ENCODE measurements at places on chromosomes 6 and 20.
A peak's percentile ranks its signal among the peaks of the same experiment; 100 is the strongest.

DNA sequence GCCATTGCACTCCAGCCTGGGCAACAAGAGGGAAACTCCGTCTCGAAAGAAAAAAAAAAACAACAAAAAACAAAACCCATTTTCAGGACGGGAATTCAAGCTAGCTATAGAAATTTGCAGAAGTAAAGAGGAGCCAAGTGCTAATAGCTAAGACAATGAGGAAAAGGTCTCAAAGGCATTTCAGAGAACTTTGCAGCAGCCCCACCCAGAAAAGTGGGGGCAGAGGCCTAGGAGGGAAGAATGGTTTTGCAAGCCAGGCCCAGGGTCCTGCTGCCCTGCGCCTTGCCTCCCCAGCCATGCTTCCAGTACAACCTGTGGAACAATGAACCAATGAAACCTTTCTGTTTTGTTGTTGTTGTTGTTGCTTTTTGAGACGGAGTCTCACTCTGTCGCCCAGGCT lies 38.3 kb upstream of the SAMHD1 start:
- DNase-seq: peak; percentile 48

GRCh38 chr6:164130585-164130984 lies 716.1 kb downstream of the QKI start:
- no peak for DNase-seq

DNA sequence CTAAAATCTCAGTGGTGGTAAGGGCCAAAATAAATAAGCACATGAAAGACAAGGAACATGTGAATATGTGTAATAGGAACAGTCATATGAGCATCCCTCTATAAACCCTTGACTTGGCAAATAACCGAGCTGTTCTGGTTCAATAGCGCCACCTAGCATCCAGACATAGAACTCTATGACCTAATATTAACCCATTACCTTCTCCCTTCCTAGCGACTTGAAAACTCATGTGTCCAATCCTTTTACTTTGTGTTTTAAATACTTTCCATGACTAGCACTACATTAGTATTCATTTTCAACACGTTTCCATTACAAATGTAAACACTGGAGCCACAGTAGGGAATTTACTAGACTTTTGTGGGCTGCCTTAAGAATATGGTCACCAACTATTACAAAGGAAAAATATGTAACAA lies 279.7 kb downstream of the UST start:
- peak; percentile 86 for DNase-seq

DNA sequence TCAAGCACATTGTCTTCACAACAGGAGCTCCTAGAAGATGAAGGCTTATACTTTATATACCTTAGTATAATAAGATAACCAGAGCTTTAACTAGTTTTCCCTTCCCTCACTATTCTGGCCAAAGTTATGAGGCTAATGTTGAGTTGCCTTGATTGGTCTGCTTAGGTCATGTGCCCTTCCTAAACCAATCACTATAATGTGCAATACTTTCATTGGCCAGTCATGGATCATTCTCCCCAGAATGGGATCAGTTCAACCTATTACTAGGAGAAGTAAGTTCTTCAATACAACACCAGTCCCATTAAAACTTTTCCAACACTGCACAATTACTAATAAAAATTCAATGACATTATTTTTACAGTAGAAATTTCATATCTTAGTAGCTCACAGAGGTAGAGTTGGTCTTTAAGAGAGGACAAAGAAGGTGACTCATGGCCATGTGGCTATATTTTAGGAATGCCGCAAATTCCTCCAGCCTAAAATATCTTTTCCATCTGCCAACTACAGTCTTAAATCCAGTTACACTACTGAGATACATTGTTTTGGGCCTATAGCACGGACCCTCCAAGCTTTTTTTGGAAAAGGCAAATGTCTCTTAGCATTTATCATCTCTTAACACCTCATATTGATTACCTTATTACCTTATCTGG lies 12.5 kb upstream of the POU3F2 start:
- DNase-seq: no peak

DNA sequence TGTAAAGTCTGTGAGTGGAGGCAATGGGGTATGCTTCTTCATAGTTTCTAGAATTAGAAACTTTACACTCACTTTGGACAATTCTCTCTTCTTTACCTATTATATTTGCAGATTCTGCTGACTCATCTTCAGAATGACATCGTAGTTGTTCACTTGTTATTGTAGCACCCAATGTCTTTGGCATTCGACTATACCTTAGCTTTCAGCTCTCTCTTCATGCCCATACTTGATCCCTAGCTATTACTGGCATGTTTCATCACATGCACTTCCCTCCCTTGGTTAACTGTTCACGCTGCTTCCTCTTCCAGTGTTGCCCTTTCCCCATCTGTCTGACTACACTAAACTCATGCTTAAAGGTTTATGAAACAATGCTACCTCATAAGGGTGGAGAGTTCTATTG lies 298.1 kb upstream of the TCF21 start:
- no peak for DNase-seq

- DNase-seq: no peak
These were observed 143.2 kb upstream of the MLN start for GRCh38 chr6:33947047-33947446.

DNA sequence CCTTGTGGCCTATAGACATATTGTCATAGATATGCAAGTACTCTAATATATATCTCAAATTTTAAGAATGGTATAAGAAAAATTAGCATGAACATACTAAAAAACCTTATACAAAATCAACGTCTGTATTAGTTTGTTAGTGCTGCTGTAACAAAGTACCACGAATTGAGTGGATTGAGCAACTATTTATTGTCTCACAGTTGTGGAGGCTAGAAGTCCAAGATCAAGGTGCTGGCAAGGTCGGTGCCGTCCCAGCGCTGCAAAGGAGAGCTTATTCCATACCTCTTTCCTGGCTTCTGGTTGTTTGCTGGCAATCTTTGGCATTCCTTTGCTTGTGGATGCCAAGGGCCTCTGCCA lies 317.6 kb upstream of the FERMT1 start:
- DNase-seq: no peak

DNA sequence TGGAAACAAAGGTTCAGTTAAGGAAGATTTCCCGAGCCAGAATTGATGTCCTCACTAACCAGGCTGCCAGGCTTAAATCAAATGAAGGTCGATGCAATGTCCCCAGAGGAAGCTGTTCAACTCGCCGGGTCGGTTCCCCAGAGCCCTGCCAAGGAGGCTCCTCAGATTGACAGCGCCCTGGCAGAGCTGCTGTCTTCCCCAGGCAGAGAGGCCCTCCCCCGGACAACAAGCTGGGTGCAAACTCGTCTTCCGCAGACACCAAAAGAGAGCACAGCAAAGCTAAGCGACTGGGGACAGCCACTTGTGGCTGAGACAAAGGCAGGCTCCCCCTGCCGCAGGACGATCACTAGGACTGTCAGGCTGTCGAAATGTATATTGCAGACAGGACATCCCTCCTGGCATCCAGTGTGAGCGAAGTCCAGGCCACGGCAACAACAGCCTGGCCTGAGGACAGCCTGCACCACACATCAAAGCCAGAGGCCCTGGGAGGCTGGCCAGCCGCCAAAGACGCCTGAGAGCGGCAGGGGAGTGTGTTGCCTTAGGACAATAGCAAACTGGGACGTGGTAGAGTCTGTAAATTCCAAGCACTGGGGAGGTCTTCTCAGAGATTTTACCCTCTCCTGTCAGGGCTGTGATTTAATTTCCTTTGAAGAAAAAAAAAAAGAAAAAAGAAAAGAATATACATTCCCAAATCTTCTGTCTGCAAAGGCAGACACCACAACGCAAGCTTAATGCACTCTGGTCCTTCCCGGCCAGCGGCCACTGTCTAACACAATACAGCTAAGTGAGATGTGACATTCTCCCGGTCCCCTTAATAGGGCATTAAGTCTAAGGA lies 99.1 kb downstream of the HIVEP2 start:
- peak; percentile 31 for DNase-seq

DNA sequence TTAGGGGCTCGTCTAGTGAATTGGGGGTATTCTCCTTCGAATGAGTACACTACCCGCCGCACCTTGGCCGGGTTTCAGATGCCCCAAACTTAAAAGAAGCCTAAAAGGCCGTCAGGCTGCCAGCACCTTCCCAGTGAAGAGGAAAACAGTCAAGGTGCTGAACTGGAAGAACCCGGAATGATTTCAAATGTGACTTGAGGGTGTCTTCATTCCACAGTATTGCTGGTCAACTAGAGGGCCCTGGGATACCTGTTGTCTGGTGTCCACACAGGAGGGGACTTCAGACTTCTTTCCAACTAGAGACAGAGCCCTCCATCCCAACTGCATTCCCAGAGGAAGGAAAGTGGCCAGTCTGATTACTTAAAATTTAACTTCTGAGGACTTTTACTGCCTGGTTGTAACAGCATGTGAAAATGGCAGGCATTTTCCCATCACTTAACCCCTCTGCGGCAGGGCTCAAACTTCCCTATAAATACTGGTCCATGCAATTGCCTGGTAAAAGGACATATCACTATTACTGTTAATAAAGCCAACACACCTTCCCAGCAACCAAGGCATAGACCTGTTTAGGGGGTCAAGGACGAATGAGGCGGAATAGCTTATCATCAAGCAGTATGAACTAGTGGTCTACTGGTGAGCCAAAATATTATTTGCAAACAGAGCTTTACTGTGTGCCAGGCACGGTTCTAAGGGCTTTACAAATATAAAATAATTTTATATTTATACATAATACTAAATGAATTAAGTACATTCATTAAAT lies 651 bp upstream of the SAMHD1 start:
- no peak for DNase-seq

- DNase-seq: no peak
These were observed 158.7 kb downstream of the UBE3D start for GRCh38 chr6:82906951-82907350.

DNA sequence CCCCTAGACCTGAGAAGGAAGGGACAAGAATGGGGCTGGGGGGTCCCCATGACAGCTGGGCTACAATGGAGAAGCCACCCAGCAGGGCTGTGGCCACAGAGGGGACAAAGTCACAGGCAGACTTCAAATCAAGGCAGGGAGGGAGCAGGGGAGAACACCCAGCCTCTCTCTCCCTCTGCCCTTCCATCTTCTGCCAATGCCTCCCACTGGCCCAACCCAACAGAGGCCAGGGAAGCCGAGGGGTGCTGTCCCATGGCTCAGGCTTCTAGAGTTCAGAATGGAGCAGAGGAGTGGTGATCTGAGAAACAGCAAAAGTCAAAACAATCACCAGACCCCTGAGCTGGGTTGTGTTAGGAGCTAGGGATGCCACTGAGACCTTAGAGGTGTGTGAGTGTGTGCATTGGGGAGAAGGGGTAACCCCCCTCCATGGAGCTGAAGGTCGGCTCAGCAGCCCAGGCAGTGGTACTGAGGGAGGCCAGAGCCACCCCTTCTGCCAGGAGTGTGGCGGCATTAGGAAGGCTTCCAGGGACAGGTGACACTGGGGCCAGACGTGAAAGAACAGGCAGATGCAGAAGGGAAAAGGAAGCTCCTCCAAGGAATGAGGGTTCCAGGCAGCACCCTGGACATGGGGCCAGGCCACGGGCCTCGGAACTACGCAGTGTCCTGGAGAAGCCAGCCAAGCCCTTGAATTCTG lies 12.0 kb downstream of the GLP1R start:
- DNase-seq: no peak

DNA sequence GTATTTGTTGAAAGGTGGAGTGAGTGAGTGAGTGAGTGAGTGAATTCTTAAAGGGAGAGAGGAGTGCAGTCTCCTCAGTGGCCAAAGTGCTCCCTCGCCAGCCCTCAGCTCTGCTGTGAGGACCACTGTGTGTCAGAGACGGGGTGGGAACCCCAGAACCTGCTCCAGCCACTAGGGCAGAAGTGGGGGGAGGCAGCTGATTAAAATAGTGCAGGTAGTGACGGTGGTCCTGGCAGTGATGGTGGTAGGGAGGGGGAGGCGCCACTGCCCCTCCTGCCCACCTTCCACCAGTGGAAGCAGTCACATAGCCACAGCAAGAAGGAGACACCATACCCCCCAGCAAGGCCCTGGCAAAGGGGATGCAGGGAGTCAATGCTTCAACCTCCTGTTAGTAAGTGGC lies 133.5 kb downstream of the PHACTR3 start:
- no peak for DNase-seq

- no peak for DNase-seq
These were observed 7.0 kb upstream of the PTPRA start for GRCh38 chr20:2866236-2866635.

- no peak for DNase-seq
These were observed 35.9 kb downstream of the MAPK14 start for GRCh38 chr6:36063318-36064060.

GRCh38 chr20:59363101-59363500 lies 62.7 kb downstream of the EDN3 start:
- no peak for DNase-seq

- DNase-seq: no peak
These were observed 306.2 kb downstream of the SOX4 start for GRCh38 chr6:21899708-21900107.

- no peak for DNase-seq
These were observed 241.5 kb downstream of the PLCB1 start for GRCh38 chr20:8373579-8373978.

DNA sequence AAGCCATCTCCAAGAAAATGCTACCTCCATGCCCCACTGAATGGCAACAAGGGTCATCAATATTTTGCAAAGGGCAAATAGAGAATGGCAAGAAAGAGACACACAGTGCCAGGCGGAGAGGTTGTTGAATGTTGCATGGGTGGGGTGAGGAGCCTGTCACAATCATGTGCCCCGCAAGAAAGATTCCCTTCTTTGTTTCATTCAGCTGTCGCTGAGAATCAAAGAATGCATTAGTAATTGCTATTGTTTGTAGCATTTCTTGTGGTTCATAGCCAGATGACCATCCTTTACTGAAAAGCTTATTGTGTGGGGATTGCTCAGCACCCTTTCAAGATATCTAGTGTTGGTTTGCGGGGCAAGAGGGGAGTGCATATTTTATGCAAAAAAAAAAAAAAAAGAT lies 166.5 kb upstream of the QKI start:
- DNase-seq: no peak

DNA sequence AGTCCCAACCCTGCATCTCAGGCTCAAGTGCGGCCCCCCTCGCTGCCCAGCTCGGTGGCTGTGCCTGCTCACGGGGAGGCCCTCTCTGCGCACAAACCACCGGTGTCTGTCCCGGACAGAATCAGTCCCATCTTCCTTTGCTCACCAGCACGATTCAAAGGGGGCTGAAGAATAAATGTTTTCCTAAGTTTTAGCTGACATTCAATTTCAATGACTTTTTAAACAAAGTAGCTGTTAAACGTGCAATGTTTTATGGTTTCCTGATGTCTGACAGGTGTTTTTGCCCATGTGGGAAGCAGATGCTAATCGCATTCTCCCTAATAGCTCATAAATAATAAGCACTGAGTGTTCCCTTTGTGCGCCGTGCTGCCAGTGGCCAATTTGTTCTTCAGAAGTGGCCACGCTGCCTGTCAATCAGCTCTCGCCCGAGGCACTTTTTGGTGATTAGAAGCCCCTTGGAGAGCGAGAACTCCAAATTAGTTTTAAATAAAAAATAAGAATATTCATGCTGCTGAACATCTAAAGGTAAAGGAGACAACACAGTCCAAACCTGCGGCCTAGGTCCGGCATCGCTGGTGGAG lies 26.3 kb downstream of the BHLHE23 start:
- DNase-seq: no peak
